ENCODE measurements at places on chromosomes 2 and 18.

DNA sequence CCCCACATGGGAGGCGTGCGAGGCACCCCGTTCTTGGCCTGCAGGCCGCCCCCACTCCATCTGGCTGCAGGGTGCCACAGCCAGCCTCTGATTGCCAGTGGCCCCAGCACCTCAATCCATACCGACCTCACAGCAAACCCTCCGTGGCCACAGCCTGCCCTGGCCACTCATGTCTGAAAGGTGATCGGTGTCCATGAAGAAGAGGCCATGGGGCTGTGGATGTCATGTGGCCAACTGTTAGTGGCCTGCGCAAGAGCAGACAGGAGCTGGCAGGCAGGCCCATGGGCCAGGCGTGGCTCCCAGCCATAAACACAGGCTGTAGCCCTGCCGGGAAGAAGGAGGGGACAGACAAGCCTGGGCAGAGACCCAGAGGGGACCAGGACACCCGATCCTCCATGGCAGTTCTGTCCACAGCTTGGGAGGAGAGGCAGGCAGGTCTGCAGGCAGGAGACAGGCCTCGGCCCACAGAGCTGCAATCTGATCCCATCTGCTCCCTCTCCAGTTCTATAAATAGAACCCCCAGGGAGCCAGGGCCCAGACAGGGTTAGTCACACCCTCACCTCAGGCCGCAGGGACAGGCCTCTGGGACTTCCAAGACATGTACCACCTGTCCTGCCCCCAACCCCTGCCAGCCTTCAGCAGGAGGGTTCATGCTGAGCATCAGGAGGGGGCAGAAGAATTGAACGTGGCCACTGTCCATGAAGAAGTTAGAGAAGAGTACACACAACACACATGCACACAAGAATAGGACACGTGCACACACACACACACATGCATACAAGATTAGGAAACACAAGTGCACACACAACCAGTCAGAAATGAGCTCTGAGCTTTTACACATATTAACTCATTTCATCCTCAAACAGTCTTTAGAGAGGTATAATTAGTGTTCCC, 16.9 kb downstream of the STEAP3 start:
- DNase-seq = peak; percentile 60

DNA sequence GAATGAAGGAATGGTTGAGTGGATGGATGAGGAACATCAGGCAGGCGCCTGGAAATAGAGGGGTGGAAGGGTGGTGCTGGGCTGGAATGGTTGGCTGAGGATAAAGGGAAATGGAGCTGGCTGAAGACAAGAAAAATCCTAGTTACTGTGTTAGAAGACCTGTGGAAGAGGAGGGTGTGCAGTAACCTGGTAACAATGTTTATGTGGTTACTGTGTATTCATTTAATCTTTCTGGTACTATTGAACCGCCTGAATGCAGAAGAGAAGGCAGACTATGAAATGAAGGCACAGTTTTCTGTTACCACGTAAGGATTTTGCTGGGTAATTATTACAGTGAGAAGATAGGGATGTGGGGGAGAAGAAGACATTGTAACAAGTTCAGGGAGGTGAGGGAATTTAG, 110.3 kb upstream of the MGAT5 start:
- DNase-seq = no peak

- DNase-seq = no peak
Measured at GRCh38 chr2:215723631-215724011, 287.8 kb upstream of the FN1 start.

DNA sequence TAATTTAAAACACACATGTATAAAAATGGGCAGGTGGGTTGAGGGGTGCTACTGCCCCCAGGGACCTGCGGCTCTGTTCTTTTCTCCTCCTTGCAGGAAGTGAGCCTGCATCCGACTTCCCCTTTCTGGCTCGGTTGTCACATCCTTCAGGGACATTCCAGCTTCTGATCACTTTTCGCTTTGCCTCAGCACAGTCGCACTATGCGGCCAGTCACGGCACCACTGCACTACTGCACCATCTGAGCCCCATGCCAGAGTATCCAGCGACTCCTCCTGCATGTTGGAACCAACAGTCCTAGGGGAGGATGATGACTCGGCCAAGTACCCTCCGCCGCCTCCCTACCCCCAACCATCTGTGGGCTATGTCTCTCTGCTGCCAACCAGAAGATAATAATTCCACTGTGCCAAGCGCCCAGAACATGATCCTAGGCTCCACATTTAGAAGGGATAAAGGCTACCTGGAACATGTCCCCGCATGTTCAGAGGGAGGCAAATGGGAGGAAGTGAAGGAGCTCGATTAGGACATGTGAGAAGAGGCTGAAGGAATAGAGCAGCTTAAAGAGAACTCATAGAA, 17.6 kb downstream of the CDC42EP3 start:
- DNase-seq = no peak

- no peak for DNase-seq
Measured at GRCh38 chr2:10550206-10551001, 102.3 kb upstream of the ODC1 start.

- DNase-seq = peak; percentile 21
Measured at GRCh38 chr2:127479219-127479825, 47.0 kb downstream of the IWS1 start.

- DNase-seq = peak; percentile 30
Measured at GRCh38 chr2:88810017-88810416, 118.5 kb downstream of the RPIA start.

DNA sequence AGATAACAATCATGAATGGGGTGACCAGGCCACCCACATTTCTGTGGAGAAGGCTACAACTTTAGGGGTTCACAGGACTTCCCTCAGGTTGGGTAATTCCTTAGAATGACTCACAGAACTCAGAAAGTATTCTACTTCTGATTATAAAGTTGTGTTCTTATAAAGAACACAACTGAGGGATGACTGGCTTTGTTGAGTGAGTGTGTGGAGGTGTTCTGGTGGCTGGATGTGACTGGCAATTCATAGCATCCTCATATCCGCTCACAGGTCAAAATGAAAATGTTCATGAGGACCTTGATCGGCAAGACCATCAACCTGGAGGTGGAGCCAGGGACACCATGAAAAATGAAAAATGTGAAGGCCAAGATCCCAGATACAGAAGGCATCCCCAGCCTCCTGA, 143.3 kb upstream of the CAB39 start:
- no peak for DNase-seq

DNA sequence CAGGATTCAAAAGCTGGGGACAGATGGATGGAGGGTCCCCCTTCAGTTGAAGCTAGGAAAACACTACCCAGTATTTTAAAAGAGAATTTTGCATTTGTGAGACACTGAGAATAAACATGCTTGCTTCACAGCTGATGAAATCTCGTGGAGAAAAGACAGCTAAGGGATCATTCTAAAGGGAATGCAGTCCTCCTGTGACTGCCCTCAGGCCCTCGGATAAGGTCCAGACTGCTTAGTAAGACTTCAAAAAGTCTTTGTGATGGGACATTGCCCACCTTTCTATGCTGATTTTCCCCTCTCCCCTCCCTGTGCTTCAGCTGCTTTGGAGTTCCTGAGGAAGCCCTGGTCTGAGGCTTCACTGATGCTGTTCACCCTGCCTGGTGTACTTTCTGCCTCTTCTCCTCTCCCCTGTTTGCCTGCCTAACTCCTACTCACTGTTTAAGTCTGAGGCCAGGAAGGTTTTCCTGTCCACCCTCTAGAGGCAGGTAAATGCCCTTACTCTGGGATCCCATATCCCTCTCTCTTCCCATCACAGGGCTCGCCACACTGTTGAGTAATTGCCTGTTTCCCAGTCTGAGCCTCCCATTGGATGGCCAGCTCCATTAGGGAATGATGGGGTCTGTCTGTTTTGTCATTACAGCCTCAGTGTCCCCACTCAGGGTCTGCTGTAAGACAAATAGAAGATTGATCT, 26.6 kb downstream of the POLE4 start:
- no peak for DNase-seq

DNA sequence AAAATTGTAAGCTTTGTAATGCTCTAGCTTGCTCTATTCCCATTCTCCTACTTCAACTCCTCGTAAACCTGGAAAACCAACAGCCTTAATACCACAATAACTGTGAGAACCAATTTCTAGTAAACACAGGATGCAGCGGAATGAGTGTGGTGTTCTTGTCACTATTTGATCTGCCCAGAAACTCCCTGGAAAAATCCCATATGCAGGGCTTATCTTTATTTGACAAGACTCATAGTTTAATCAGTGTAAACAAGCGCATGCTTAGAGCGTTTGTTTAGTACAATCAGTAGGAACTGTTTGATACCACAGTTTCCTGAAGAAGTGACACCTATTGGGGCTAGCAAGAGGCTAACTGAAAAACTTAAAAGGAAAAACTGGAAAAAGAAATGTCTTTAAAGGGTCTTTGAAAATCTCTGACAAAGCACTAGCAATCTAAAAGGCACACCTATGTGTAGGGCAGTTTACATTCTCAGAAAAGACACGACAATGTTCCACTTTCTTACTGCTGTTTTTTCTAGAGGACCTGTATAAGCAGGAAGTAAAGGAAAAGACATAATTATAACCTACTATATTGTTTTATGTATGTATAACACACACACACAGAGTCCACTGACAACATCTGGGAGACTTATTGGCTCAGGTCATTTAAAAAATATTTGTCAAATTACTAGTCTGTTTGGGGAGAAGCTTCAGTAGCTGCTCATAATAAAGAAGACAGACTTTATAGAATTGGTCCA, 241.4 kb upstream of the KLHL14 start:
- no peak for DNase-seq

- no peak for DNase-seq
Measured at GRCh38 chr2:144426981-144427479, 92.9 kb downstream of the ZEB2 start.

DNA sequence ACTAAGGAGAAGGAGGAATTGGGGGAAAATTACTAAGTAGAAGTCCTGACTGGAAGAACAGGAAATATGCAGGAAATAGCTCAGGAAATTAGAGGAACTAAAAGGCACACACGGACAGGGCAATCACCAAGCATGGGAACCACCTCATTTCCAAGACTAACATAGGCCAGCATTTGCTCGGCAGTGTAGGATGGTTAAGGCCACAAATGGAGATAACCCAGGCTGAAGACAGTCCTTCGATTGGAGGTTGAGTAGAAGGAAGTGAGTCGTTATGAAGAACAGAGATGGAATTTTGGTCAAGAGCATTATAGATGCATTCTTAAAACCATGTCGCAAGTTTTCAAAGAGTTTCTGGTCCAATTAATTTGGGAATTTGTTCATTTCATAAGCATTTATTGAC, 401.4 kb downstream of the ALK start:
- DNase-seq = no peak

DNA sequence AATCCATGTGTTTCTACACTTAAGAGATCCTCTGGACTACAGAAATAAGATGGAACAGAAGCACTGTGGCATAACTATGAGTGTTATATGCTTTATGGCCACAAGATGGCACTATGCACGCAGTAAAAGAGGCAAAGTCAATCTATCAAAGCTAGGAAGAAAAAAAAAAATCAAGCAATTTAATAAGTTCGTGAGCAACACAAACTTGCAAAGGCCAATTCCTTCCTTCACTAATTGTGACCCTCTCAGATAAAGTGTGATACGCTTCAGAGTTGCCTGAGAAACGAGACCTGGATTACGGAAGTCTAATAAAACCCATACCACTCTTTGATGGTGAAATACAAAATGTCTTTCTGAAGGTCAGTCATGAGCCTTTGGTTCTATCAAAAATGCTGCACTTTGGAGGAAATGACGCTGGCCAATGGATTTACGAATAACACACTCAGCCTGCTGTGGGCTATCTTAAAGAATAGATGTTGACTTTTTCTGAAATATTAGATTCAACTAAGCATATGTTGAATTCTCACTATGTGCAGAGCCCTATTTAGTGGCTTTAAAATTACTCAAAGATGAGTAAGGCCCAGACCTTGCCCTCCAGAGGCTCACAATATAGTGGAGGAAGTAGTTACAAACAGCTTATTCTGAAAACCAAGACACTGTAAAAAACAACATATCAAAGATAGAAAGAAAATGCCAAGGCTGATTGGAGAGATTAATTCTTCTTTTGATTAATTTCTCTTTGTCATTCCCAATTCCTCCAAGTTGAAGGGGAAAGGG, 35.5 kb upstream of the TTR start:
- peak; percentile 46 for DNase-seq

DNA sequence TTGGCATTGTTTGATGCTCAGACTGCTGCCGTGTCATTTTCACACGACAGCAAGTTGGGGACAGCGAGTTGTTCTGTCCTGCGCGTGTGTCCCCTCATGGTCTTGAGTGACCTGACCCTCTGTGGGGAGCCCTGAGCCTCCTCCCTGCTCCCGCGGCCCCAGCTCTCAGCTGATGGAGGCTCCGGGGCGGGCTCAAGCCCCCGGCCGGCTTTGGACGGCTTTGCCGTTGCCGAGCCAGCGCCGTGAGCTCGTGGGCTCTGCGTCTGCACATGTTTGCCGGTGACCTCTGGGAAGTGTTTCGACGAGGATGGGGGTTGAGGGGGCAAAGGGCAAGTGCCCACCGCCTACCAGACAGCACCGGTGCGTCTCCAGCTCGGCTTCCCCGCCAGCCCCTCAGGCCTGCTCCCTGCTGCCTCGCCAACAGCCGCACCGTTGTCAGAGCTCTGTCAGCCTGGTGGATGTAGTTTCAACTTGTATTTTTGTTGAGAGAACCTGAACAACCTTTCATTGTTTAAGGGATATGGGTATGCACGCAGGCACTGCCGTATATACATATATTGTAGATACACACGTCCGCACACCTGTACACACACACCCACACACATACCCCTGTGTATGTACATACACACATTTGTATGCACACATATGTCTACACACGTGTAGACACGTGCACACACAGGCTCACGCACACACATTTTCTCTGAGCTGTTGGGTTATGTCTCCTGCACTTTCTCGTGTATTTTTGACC, 13.7 kb downstream of the PDCD1 start:
- DNase-seq = no peak

DNA sequence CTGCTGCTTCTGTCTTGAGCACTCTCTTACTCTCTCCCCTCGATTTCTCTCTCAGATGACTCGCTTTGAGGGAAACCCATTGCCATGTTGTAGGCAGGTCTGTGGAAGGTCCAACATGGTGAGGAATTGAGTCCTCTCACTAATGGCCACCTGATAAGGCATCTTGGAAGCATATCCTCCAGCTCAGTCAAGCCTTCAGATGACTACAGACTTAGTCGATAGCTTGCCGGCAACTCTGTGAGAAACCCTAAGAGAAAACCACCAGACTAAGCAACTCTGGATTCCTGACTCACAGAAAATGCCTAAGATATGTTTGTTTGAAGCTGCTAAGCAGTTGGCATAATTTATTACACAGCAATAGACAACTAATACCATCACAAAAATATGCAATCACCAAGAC, 51.2 kb downstream of the WDR75 start:
- no peak for DNase-seq

Measured in NCI-H774 (cell line).